NCI-H460 (cell line): ENCODE measurements at places on chromosomes 7 and 10.

DNA sequence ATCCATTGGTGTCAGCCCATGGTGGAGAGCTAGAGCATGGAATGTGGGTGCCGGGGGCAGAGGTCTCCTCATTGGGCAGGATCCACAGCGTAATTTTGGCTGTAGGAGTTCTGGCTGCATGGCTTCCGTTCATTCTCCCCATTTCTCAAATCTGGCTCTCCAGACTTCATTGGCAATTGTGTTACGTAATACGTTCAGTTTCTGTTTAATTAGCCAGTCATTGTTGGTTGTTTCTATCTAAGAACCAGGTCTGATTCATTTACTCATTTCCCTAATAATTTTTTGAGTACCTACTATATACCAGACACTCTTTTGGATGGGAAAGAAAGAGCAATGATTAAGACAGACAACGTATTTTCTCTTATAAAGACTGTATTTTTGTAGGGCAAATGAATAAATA, 299.6 kb downstream of the CSTF2T start:
- no peak for DNase-seq

- no peak for DNase-seq
These were observed 21.9 kb upstream of the ANTXRL start for GRCh38 chr10:46264737-46265368.

- DNase-seq = no peak
These were observed 179.6 kb downstream of the SND1 start for GRCh38 chr7:127831318-127832219.

- DNase-seq = no peak
These were observed 10.3 kb downstream of the CUL1 start for GRCh38 chr7:148709014-148709413.

DNA sequence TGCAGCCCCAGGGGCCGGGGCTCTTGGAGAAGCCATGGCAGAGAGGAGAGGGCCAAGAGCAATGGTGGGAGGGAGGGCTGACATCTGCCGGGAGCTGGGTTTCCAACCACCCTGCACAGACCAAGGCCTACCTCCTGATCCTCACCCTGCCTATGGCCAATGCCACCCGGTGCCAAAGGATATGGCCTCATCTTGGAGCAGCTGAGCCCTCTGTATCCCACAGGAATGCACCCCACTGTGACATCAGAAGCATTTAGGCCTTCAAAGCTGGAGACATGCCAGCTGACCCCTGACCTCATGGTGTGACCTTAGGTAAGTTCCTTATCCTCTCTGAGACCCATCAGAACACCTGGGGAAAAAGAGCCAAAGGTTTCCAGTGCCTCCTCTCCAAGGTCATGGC, 113.6 kb upstream of the ZMIZ1 start:
- no peak for DNase-seq

DNA sequence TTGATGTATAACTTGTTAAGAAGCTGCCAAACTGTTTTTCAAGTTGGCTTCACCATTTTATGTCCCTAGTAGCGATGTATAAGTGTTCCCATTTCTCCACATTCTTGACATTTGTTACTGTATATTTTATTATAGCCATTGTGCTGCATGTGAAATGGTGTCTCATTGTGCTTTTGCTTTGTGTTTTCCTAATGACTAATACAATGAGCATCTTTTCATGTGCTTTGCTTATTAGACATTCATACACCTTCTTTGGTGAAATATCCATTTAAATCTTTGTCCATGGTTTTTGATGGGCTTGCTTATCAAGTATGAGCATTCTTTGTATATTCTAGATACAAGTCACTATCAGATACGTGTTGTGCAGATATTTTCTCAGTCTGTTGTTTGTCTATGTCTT, 203.0 kb downstream of the CCSER2 start:
- DNase-seq = no peak

- no peak for DNase-seq
These were observed 59.3 kb downstream of the COL28A1 start for GRCh38 chr7:7476381-7476780.
